ENCODE measurements at places on chromosomes 13 and 19.

DNA sequence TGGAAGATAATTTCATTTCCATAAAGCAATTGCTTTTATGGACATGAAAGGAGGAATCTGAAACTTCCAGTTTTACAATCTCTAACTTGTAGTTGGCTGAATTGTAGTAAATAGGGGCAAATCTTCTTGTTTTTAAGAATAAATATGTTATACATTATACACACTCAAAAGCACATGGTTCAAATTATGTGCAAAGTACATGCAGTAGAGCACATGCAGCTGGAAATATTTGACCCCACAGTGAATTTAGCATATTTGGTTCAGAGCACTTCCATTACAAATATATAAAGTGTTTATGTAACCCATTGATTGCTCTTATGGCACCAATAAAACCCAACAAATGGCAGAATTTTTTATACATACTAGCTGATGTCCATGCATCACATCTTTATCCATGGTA, 180.5 kb downstream of the IRS2 start:
- no peak for DNase-seq

GRCh38 chr13:33164331-33164730, 121.2 kb downstream of the STARD13 start:
- no peak for DNase-seq

DNA sequence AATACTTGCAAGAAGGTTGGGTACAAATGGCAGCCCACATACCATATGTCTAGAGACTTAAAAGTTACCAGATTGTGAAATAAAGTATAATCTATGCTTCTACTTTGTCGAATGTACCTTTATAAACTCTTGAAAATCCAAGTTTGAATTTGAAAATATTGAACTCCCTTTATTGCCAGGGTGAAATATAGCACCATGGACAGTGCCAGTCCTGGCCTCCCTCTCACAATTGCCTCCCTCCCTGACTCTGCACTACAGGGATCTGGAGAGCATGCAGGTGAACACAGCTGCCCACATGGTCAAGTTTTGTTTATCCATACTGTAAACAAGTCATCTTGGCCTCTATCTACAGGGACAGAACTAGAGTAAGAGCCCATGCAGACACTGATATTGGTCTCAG, 394.1 kb upstream of the SLITRK6 start:
- DNase-seq = no peak

DNA sequence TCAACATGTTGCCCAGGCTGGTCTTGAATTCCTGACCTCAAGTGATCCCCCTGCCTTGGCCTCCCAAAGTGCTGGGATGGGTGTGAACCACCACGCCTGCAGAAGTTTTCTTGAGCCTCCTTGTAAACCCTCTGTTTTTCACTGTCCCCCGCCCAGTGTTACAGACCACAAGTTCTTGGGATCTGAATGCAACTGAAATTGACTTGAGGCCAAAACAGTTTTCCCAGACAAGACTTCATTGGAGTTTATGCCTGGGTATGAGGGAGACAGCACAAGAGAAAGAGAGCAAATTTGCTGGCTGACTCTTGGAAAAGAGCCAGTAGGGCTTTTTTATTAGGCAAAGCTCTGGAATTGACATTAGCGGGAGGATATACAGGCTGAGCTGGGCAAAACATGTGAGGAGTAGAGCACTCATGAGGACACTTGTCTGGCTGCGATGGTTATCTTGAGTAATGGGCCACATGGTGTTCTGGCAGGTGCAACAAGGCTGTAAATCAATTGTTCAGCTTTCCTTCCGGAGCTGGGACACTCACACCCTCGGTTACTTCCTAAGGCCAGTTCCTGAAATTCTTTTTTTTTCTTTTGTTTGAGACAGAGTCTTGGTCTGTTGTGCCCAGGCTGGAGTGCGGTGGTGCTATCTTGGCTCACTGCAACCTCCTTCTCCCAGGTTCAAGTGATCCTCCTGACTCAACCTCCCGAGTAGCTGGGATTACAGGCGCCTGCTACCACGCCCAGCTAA, 12.7 kb upstream of the HNRNPL start:
- no peak for DNase-seq

DNA sequence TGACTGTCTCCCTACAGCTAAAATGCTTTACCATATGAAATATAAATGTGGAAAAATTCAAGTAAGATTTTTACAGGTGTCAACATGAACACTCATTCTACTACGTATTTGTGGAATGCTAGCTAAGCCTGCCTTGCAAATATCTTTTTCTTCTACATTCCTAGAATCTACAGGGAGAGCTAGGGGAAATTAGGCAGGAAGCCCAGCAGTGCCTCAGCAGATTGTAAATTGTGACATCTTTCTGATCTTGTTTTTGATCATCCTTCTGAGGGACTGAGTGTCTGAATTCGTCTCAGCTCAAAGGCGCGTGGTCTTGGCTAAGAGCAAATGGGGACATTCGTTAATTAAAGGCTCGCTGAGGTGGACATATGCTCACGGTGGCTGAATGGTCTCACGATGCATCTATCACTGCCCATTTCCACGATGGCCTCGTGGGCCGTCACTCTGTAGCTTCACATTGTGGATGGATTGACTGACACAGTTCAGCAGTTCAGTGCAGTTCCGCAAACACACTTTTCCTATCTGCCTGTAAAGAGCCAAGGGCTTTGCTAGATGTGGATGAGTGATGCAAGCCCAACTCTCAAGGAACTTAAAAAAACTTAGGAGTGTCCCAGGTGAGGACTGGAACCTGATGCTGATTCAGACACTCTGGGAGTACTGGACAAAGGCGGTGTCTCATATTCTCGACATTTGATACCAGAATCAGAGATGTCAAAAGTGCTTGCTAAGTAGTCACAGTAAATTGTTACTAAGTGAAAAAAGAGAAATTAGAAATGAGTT, 562.5 kb downstream of the EFNB2 start:
- no peak for DNase-seq

DNA sequence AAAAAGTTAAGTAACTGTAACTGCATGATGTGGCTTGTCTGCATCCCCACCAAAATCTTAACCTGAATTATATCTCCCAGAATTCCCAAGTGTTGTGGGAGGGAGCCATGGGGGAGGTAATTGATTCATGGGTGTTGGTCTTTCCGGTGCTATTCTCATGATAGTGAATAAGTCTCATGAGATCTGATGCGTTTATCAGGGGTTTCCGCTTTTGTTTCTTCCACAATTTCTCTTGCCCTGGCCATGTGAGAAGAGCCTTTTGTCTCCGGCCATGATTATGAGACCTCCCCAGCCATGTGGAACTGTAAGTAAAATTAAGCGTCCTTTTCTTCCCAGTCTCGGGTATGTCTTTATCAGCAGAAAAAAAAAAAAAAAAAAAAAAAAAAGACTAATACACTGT, 385.8 kb downstream of the SLITRK1 start:
- DNase-seq = no peak

DNA sequence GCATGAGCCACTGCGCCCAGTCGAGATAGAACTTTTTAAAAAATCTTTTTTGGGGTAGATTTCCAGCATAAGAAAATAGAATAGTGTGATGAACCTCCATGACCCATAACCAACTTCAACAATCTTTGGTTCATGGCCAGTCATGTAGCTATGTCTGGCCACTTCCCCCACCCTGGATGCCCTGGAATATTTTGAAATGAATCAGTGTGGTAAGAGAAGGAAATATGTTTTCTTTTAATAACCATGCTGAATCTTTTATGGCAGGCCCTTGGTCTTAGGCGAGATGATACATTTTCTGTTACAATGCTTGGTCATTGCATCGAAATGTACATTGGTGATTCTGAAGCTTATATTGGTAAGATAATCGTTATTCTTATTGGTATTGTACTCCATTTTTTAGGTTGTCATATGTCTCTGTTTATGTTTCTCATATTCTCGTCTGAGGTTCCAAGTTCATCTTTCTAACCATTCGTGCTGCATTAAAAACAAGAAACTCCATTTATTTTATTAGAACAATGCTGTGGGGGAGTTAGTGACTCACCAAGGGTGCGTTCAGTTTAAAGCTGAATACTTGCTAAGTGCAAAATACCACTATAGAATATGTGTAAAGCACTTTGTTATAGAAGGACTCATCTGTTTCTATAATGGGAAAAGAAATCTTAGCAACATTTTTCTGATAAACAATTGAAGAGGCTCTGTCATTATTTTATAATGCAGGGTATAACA, 16.4 kb upstream of the UPF3A start:
- DNase-seq = no peak

DNA sequence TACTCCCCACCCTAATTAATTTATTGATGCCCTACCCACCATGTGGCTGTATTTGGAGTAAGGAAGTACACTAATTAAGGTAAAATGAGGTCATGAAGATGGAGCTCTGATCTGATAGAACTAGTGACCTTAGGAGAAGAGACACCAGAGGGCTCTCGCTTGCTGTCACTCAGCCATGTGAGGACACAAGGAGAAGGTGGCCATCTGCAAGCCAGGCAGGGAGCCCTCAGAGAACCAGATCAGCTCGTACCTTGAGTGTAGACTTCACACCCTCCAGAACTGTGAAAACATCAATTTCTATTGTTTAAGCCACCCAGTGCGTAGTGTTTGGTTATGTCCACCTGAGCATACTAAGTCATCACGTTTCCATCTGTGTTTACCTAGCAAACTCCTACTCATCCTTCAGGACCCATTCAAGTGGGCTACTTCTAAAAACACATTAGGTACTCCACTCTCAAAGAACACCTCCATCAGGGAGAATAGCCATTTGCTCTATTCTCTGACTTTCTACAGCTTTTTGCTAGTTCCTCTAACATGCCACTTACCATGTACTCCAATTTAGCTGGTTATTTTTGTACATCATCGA, 157.6 kb upstream of the RNF113B start:
- DNase-seq = no peak

- peak; percentile 41 for DNase-seq
Measured at GRCh38 chr19:56141417-56141993, 418 bp downstream of the ZNF444 start.

GRCh38 chr13:39051157-39051556, 12.9 kb downstream of the NHLRC3 start:
- DNase-seq = no peak

- no peak for DNase-seq
Measured at GRCh38 chr19:38172001-38172400, 52.0 kb downstream of the DPF1 start.

- peak; percentile 98 for DNase-seq
Measured at GRCh38 chr19:13986348-13986904, 19.7 kb downstream of the RFX1 start.

GRCh38 chr13:47454986-47455385, 546.1 kb downstream of the SUCLA2 start:
- DNase-seq = no peak

DNA sequence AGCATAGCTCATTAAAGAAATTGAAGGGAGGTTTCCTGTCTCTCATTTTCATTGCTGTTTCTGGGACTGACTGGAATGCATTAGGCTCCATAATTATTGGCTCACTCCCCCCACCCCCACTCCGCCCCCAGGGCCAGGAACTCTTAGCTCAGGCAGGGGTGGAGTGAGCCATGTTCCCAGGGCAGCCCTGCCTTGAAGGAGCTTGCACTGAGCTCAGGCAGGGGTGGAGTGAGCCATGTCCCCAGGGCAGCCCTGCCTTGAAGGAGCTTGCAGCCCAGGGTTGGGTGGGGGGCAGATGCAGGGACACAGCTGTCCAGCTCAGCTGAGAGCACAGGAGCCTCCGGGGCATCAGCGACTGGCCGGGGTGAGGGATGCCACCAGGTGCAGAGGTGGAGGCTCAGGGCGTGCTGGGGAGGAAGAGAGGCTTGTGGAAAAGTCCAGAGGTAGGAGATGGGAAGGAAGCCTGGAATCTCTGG, 39.1 kb upstream of the TFDP1 start:
- no peak for DNase-seq

- no peak for DNase-seq
Measured at GRCh38 chr19:5825178-5825577, 14.3 kb downstream of the FUT6 start.

DNA sequence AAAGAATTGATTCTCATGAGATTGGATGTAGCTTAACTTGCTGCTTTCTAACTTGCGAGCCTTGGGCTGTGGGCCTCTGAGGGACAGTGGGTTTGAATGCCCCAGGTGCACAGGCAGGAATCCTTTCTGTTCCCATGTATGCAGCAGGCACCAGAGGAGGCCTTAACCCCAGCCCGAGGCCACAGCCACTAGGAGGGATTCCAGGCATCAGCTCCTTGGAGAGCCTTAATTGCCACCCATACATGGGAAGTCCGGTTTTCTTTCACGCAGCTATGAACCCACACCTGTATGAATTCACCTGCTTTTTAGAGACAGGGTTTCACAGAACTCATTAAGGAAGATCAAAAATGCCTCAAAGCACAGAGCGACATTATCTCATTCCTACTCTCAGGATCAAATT, 117.9 kb downstream of the CRYL1 start:
- no peak for DNase-seq

GRCh38 chr13:40764587-40765403, 6.2 kb downstream of the MRPS31 start:
- peak; percentile 66 for DNase-seq

GRCh38 chr13:69389899-69390298, 717.7 kb upstream of the ATXN8OS start:
- DNase-seq = no peak

- no peak for DNase-seq
Measured at GRCh38 chr19:17647071-17648020, 40.8 kb downstream of the UNC13A start.

- no peak for DNase-seq
Measured at GRCh38 chr19:4453232-4454179, 4.1 kb downstream of the UBXN6 start.

DNA sequence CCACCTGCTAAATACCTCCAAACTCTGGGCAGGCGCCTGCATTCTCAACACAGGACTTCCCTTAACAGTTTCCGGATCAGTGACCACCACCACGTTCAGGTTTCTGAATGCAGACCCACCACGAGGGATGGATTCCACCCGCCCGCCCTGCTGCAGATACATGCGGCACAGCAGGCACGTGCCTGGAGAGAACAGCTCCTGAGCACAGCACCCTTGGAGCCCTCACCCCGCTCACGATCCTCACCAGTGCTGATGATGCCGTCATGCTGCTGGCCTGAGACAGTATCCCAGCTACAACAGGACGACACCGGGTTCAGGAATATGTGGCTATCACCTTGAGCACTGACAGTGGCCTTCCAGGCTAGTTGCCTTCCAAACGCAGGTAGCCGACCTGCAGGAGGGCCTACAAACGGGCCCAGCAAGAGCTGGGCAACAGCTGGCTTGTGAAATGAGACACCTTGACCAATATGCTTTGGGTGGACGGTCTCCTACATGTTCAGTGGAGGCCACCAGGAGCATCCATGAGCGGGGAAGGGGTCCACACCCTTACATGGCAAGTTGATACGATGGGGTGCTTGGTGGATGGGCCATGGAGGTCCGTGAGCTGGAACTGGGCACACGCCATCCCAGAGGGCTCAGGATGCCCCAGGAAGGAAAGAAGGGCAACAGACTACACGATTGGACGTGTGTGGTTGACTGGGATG, 9.9 kb upstream of the QTRT1 start:
- no peak for DNase-seq

- peak; percentile 38 for DNase-seq
Measured at GRCh38 chr13:43596924-43597598, 189.7 kb downstream of the ENOX1 start.

- no peak for DNase-seq
Measured at GRCh38 chr13:44347949-44348348, 25.7 kb upstream of the SERP2 start.
